ENCODE measurements at places on chromosomes 3 and 15. TPM values are rescaled to one million over a fixed set of nuclear protein-coding genes. Genes with fewer than 3 reads are reported as not detected.

- H3K4me1 ChIP-seq, result no peaks in the 10 kb centered on the region
- H3K4me3 ChIP-seq, result no peak overlapping the region
- H3K36me3 ChIP-seq, result peaks cover under 1% of the 10 kb centered on the region
- H3K27me3 ChIP-seq, result no peaks in the 10 kb centered on the region
- no peak overlapping the region for H3K27ac ChIP-seq
Observed at GRCh38 chr3:81624756-81625155, 136.7 kb downstream of the GBE1 start.

DNA sequence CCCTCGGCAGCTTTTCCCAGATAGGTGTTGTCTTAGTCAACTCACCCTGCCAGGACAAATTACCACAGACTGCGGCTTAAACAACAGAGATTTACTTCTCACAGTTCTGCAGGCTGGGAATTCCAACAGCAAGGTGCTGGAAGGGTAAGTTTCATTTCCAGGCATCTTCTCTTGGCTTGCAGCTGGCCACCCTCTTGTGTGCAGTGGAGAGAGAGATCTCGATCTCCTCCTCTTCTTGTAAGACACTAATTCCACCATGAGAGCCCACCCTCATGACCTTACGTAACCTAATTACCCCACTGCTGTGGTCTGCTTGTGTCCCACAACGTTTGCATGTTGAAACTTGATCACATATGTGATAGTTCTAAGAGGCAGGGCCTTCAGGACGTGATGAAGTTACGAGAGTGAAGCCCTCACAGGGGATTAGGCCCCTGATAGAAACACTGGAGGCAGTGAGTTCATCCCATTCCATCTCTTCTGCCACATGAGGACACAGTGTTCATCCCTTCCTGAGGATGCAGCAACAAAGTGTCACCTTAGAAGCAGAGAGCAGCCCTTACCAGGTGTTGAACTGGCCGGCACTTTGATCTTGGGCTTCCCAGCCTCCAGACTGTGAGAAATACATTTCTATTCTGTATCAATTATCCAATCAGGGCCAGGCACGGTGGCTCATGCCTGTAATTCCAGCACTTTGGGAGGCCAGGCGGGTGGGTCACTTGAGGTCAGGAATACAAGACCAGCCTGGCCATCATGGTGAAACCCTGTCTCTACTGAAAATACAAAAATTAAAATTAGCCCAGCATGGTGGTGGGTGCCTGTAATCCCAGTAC, 247.7 kb downstream of the PLCL2 start:
- DNase-seq, result no peak
- H3K4me1 ChIP-seq, result no peaks in the 10 kb centered on the region

DNA sequence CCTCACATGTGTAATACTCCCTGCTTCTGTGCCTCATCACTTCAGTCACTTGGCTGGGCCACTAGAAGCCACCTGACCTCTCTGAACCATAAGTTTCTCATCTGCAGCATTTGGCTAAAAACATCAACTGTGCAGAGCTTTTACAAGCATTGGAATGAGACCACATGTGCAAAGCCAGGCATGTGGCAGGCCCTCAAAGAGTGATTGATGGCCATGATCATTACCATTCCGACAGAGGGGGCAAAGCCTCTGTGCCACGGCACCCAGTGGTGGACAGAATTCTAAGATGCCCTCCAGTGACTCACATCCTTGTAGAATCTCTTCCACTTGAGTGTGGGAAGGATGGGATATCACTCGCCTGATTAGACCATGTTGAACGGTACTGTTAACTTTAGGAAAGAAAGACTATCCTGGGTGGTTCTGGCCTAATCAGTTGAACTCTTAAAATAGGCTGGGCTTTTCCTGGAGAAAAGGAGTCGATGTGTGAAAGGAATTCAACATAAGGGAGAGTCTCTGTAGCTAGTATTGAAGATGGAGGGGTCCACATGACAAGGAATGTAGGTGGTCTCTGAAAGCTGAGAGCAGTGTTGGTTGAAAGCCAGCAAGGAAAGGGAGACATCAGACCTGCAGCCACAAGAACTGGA, 13.5 kb downstream of the CDCP1 start:
- no peak overlapping the region for H3K27ac ChIP-seq
- no peaks in the 10 kb centered on the region for H3K36me3 ChIP-seq
- no peaks in the 10 kb centered on the region for H3K27me3 ChIP-seq
- no peaks in the 10 kb centered on the region for H3K4me1 ChIP-seq

GRCh38 chr15:88897142-88897455, 1.8 kb upstream of the HAPLN3 start:
- H3K27ac ChIP-seq, result no peak overlapping the region
- H3K4me1 ChIP-seq, result peaks cover 29% of the 10 kb centered on the region
- no peak for DNase-seq
- peaks cover 27% of the 10 kb centered on the region for H3K27me3 ChIP-seq

GRCh38 chr3:54137311-54137710, 15.0 kb downstream of the CACNA2D3 start:
- H3K27ac ChIP-seq, result no peak overlapping the region
- H3K4me3 ChIP-seq, result no peak overlapping the region
- no peaks in the 10 kb centered on the region for H3K36me3 ChIP-seq
- peaks cover 56% of the 10 kb centered on the region for H3K27me3 ChIP-seq

The SLC6A11 gene
- 2.6 TPM for total RNA-seq

The C3orf52 gene
- total RNA-seq, result 22.5 TPM
